Fibroblast of skin of back (primary cell): ENCODE measurements at places on chromosomes 4 and X.

DNA sequence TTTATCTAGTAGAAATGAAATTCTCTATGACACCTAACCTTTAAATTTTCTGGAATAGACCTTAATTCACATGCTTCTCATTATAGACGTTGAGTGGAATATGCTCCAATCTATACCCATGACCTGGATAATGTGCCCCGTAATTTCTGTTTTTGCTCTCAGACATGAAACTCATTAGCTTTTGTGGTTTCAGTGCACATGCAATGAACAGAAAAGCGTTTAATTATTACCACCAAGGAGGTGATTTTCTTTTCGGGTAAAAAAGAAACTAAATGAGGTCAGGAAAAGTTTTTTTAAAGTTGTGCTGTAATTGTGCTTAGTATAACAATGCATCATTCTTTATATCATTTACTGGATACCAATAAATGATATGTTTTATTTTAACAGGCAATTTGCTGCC is 1703.9 kb upstream of the TENM3 start:
- no peak for DNase-seq

DNA sequence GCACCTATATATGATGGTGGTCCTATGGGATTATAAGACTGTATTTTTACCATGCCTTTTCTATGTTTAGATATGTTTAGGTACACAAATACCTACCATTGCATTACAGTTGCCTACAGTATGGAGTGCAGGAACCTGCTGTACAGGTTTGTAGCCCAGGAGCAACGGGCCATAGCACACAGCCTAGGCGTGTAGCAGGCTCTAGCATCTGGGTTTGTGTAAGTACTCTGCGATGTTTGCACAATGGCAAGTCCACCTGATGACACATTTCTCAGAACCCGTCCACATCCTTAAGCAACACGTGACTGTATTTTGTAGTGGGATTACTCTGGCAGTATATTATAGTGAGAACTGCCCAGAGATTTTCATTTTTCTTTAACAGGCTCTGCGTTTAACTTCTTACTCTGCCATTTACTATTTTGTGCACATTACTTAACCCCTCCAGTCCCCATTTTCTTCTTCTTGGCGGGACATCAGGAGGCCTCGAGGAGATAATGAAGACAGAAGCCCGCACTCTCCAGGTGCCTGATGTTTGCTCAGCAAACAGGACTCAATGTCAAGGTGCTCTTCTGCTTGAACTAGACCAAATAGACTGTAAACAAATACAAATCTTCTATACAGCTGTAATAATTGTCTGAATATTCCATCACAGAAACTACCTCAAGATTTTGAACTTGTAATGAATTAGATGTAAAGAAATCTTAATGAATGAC is 102.0 kb upstream of the PDLIM3 start:
- no peak for DNase-seq

- DNase-seq = no peak
These were observed 31.4 kb downstream of the HMX1 start for GRCh38 chr4:8840006-8840793.

DNA sequence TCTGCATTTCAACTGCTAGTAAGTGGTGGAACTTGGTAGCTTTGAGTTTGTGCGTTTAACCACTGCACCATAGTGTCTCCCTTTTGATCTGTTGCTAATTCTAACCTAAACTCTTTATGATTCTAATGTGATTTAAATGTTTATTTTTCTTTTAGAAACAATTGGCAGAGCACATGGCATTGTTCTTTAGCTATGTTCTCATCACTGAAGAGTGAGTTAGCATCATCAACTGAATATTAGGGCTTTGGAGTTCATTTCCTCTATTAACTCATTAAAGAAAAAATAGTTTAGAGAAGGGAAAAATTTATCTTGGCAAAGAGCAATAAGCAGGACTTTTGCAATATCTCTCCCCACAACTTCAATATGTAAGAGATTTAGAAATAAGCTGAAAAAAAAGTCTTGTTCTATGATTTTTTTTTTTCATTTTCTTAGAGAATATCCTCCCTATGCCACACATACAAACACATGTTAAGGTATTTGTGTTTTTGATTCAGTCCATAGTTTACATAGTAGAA is 25.7 kb downstream of the CPEB2 start:
- no peak for DNase-seq

GRCh38 chr4:138898282-138898681 is 117.3 kb upstream of the NOCT start:
- peak; percentile 57 for DNase-seq

DNA sequence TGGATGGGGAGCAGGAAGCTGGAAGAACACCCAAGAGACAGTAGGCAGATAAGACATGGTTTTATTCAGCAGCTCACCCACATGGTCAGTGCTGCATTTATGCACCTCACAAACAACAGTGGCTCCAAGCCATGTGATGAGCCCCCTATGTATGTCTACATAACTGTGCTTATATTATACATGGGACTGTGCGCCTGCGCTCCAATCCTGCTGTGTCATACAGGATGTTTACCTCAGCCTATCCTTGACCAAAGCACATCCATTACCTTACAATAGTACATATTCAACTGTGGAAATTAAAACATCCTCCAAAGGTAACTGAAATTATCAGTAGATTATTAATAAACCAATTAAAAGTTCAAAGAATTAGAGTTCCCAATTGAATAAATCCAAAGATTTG is 44.1 kb upstream of the SGMS2 start:
- DNase-seq = no peak

- no peak for DNase-seq
These were observed 94.7 kb upstream of the CBLL2 start for GRCh38 chrX:22177950-22178515.

DNA sequence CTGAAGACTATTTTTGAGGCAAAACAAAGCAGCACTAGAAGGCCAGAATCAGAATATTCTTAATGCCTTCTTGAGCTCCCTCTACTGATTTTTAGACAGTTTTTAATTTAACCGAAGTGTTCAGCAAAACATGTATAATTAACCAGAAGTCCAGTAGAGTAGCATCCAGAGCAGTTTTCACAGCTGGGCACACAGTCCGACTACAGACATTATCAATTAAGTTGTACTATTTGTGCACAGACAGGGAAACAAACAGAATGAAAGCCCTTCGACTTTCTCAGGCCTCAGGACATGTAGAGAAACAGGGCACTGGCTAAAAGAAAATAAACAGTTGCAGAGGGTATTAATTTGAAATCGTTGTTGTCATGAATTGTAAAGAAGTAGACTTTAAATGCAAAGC is 11.9 kb downstream of the FSTL5 start:
- no peak for DNase-seq

GRCh38 chr4:86660401-86660800 is 66.3 kb downstream of the PTPN13 start:
- DNase-seq = no peak

DNA sequence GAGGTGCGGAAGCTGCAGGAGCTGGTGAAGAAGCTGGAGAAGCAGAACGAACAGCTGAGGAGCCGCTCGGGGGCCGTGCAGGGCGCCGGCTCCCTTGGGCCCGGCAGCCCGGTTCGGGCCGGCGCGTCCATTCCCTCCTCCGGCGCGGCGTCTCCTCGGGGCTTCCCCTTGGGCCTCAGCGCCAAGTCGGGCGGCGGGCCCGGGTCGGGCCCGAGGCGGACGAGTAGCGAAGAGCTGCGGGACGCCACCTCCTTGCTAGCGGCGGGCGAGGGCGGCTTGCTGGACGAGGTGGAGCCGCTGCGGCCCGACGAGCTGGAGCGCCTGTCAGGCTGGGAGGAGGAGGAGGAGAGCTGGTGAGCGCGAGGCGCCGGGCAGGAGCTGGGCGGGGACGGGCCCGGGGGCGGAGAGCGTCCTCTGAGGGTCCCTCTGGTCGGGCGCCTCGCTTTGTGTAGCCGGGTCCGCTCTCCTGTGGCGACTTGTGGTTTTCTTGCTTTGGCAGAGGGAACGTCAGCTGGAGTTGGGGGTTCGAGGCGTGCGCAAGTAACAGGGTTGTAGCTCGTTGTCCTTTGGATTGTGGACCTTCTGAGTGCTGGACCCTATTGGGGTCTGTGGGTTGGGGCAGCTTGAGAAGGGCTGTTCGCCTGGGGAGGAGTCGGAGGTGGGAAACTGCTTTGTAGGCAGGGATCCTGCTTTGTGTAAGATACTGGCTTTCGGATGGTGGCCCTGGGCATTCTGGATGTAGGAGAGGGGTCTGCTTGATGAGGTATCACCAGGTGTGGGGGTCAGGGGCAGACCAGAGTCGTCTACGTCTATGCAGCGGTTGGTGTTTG is 662 bp downstream of the SLAIN2 start:
- peak; percentile 50 for DNase-seq

GRCh38 chr4:153471698-153472093 is 5.5 kb downstream of the TMEM131L start:
- no peak for DNase-seq

GRCh38 chrX:107686026-107686425 is 57.7 kb downstream of the PRPS1 start:
- no peak for DNase-seq

- DNase-seq = peak; percentile 63
These were observed 226.7 kb upstream of the MAD2L1 start for GRCh38 chr4:120293341-120293740.

- DNase-seq = no peak
These were observed 203.9 kb upstream of the GRID2 start for GRCh38 chr4:92099861-92100260.

DNA sequence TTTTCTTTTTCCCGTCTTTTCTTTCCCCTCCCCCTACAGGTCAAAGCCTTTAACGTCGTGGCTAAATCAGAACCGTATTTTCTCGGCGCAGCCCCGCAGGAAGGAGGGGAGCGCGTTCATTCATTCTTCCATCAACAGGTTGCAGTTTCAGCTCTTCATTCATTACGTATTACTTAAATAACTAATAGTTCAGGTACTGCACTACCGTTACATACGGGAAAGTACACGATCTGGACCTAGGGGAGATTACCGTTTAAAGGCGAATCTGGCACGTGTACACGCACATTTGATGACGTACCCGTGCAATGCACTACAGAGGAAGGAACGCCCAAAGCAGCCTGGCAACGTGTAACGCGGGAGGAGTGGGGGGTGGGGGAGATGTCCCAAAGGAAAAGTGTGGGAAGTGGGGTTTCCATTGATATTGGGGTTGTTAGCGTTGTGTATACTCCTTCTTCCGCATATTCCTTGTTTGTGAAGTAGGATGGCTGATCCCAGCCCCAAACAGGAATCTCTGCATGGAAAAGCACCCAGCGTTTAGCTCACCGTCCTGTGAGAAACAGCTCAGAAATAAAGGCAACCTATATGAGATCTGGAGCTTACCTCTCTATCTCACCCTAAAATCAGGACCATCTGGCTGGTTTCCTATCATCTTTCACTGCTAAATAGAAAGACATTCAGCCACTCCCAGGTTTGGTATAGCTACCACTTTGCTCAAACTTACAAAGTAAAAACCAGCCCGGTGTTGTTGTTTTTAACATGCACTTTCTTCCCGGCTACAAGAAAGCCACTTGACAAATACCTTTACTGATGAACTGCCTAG is 585 bp upstream of the SEC24D start:
- DNase-seq = peak; percentile 73

DNA sequence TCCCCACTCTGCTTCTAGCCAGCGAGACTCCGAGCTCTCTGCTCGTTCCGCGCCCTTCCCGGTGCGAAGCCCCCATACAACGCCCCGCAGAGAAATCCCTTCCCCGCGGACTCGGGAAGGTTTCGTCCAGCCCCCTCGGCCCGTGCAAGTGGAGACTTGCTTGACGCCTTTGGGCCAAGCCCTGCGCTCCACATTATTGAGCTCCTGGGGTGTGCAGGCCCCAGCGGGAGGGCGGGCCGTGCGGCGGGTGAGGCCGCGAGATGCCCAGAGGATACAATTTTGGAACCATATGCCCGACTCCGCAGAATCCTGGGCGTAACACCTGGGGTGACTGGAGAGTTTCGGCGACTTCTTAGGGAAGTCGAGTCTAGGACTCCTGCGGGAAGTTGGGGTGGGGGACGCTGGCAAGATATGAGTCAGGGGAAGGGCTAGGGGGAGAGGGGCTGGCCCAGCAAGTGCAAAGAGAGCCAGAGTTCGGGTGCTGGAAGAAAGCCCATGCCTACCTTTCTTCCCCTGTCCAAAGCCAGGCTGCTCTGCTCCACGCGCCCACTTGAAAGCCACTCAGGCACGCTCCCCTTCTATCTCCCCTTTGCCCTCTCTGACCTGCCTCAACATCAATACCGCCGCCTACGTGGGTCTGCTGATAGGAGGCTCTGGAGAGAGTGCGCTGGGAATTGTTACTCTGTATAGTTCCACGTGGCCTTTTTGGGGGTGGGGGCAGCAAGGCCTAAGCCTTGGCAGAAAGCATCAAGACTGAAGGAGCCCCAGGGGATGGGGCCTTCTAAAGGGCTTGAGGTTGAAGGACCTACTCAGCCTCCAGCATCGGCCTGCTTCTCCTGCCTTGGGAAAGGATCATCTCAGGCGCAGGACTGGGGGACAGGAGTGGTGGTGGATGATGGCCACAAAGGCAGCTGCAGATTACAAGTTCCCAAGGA is 1.2 kb upstream of the ELF4 start:
- DNase-seq = no peak

DNA sequence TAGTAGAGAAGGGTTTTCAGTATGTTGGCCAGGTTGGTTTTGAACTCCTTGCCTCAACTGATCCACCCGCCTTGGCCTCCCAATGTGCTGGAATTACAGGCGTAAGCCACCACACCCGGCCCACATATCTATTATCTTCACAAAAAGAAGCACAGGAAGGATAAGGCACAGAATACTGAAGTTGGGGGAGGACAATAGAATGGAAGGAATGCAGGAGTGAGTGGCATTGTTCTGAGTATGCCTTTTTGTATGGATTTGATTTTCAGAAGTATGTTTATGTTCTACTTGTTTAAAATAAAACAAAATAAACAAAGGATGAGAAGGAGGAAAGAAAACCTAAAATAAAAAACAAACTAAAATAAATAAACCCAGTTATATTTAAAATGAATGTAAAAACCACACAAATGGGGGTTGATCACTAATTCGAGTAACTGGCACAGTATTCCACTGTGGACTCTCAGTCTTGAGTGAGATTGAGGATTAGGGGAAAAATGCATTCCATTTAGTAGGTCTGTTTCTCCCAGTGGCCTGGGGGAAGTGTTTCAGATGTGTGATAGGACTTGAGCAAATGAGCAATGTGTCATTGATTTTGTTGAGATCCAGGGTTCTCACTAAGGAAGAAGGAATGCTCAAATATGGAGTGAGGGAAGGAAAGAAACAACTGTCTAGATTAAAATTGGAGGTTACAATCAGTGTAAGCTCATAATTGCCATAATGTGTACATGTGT is 109.0 kb upstream of the C1QTNF7 start:
- DNase-seq = peak; percentile 85

DNA sequence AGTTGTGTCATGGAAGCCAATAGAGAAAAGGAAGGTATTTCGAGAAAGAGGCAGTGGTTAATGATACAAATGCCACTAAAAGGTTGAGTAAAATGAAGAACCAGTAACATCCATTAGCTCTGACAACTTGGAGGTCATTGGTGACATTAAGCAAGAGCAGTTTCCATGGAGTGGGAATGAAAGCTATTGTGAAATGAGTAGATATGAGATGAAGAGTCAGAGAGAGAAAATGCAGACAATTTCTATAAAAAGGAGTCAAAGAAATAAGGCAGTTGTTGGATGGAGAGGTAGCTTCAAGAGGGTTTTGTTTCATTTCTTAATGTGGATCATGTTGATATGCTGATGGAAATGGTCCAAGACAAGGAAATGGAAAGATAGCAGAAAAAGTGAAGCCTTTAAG is 9.6 kb upstream of the AMTN start:
- peak; percentile 1 for DNase-seq

- peak; percentile 51 for DNase-seq
These were observed 8.8 kb downstream of the INTU start for GRCh38 chr4:127641524-127641923.

- peak; percentile 41 for DNase-seq
These were observed 89.8 kb downstream of the UCHL1 start for GRCh38 chr4:41346306-41347061.

- DNase-seq = peak; percentile 5
These were observed 286.4 kb downstream of the PRDM5 start for GRCh38 chr4:120636120-120636630.
